A549 (cell line): ENCODE measurements at places on chromosomes 7 and 10. TPM values are rescaled to one million over a fixed set of nuclear protein-coding genes. Genes with fewer than 3 reads are reported as not detected.

DNA sequence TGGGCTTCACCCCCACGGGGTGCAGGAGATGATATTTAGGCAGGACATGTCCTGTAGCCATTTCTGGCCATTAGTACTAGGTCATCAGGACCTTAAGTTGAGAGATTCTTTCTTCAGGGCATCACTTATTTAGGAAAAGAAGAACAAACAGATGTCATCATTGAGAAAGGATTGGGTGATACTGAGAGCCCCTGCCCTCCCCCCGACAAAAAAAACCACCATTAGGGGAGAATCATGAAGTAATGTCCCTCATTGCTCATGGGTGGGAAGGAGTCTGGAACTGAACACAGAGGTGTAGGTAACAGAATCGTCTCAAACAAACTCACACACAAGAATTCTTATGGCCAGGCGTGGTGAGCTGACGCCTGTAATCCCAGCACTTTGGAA lies 6.4 kb upstream of the ORAI2 start:
- DNase-seq = no peak

DNA sequence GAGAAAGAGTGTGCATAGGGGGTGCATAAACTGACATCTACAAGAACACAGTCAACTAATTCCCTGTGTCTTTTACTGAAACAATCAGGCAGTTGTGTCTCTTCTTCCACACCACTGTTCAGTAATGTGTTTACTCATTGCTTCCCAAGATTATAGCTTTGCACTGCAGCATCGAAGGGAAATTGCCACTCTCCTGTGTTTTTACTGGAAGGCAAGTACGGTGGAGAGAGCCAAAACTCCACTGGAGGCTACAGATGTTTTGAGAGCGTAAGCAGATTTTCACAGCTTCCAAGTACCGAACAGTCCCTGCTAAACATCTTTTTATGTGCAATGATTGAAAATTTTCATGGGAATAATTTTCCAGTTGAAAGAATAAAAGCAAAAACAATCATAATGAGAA lies 510.5 kb upstream of the AKR1E2 start:
- DNase-seq = no peak

DNA sequence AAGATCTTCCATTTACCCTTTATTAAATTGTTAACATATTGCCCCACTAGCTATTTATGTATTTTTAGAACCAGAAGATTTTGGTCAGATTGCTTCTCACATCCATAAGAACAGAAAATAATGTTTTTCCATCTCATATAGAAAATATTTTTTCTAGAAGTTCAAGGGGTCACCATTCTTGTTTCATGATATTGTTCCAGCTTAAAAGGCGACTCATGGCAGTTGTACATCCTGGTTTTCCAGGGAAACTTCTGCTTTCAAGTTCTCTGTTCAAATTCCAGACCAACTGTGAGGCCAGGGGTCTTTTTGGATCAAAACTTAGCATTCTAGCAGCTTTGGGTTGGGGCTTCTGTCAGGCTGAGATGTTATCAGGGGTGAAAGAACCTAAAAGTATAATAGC lies 84.4 kb downstream of the LRRC4 start:
- no peak for DNase-seq

GRCh38 chr10:36462194-36462593 lies 663.2 kb upstream of the ANKRD30A start:
- no peak for DNase-seq

- DNase-seq = peak; percentile 38
Observed at GRCh38 chr7:140726281-140726680, 29.8 kb downstream of the NDUFB2 start.

DNA sequence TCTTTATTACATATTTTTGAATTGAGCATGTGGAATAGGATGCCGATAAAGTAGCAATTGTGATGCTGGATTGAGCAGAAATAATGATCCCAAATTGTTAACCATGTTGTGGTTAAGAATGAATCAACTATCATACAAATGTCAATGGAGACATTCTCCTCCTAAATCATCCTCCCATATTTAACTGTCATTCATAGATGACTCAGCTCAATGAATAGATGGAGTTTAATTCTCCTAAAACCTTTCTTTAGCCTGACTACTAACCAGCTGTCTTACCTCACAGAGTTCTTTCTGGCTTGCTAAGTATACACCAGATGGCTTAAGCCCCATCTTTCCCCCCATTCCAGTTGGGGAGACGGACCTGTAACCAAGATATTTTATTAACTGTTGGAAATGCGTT lies 23.4 kb upstream of the NPS start:
- DNase-seq = no peak

DNA sequence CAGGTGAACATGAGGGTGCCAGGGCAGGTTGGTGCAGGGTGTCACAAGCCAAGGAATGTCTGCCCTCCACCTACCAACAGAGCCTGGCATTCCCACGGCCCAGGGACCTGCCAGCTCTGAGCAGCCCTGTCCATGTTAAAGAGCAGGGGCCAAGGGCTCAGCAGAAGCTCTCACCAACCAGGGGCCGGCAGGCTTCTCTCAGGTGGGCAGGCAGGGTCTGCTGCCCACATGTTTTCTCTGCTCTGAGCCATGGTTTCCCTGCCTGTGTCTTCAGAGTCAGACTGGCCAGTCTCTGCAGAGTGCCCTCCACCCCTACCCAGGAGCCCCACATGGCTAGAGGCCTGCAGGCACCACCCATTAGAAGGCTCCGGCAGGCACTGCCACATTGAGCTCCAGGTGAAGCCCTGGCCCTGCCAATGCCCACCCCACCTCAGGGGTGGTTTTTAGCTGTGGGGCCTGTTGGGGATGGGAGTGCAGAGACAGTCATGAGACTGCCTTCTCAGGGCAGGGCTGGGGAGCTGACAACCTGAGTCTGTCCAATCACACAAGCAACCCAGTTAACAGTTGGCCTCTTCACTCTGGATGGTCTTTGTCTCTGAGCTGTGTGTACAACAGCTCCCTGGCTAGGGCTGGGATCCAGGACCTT lies 135.9 kb downstream of the ARHGAP22 start:
- no peak for DNase-seq

DNA sequence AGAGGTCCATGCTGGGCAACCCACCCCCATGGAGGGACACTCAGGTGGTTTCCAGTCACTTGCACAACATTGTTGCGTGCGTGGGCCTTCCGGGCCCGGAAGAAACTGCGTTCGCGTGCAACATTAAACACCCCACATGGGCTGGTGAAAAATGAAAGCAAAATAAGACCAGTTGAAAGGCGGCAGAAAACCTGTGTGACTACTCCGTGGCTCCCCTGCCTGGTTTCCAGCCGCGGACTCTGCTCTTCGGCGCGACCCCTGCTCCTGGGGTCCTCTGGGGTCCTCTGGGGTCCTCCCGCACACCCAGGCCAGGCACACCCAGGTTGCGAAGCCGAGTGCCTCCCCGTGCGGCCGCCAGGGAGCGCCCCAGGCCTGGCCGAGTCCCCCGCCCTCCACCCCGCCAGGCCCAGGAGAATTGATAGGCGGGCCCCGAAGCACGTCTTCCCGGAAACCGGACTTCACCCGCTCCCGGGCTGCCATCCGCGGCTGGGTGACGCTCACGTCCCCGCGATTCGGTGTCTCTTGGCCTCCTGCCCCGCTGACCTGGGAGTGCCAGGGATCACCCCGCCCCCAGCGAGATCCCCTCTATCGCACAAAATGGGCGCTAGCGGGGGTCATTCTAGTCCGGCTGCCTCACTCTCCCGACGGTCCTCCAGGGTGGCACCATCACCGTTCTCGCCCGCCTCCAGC lies 1.9 kb upstream of the SH2D4B start:
- DNase-seq = peak; percentile 82

Gene ITPRID1
- polyA plus RNA-seq = not detected in 3 replicates

Gene WDFY4
- not detected in 3 replicates for polyA plus RNA-seq

Gene NPC1L1
- 0.01 to 0.04 TPM (median 0.03 TPM) in 3 replicates for polyA plus RNA-seq

Gene ANKRD7
- 0.63 to 0.83 TPM (median 0.70 TPM) in 3 replicates for polyA plus RNA-seq
